ENCODE measurements at places on chromosomes 4 and X.

- no peak overlapping the region for H3K27ac ChIP-seq
- DNase-seq, result peak; percentile 16
- H3K27me3 ChIP-seq, result no peaks in the 10 kb centered on the region
- peaks cover 32% of the 10 kb centered on the region for H3K36me3 ChIP-seq
- no peak overlapping the region for H3K4me3 ChIP-seq
Measured at GRCh38 chrX:136028383-136028984, 43.2 kb downstream of the SLC9A6 start.

DNA sequence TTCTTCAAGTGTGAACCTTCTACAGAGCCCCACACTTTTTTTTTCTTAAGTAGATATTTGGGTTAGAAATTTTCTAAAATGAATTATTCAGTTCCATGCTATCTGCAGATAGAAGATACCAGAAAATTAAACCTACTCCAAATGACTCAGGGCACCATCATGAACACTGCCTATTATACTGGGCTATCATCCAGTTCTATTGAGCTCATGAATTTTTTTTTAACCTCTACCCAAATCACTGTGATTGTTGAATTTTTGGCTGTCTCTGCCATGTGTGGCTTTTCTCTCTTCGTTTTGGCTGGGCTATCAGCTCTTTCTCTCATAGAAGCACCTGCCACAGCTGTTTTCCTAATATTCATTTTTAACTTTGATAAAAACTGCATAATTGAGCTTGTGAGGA lies 31.0 kb upstream of the SLC34A2 start:
- H3K36me3 ChIP-seq, result no peaks in the 10 kb centered on the region
- H3K27ac ChIP-seq, result no peak overlapping the region
- DNase-seq, result no peak
- H3K27me3 ChIP-seq, result peaks cover 30% of the 10 kb centered on the region
- H3K4me3 ChIP-seq, result no peak overlapping the region
- H3K4me1 ChIP-seq, result no peaks in the 10 kb centered on the region

DNA sequence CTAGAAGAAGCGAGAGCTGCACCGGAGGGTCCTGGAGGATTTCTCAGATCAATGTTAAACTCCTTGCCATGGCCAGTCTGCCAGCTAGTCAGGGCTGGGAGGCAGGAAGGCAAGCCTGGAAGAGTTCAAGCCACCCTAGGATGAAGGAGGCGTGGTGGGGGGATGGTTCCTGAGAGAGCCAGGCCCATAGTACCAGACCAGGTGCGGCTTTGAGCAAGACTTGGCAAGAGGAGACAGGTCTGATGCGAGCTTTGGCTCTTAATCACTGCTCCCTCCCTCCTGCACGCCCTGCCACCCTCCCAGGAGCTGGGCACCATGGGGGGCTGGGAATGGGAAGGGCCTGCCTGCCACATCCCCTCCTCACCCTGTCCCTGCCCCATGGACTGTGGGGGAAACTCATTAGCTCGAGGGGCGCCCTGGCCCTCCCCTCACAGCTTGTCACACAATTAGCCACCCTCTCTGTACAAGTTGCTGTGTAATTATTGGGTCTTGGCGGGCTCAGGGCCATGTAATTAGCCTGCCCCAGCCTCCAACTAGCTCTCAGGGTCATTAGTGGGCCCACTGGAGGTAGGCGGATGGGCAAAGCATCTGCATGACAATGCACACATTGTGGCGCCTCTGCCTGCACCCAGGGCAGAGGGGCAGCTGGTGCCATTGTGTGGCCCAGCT lies 50.3 kb downstream of the EFNB1 start:
- no peaks in the 10 kb centered on the region for H3K36me3 ChIP-seq
- DNase-seq, result no peak
- H3K27ac ChIP-seq, result no peak overlapping the region
- no peaks in the 10 kb centered on the region for H3K4me1 ChIP-seq
- H3K4me3 ChIP-seq, result no peak overlapping the region

DNA sequence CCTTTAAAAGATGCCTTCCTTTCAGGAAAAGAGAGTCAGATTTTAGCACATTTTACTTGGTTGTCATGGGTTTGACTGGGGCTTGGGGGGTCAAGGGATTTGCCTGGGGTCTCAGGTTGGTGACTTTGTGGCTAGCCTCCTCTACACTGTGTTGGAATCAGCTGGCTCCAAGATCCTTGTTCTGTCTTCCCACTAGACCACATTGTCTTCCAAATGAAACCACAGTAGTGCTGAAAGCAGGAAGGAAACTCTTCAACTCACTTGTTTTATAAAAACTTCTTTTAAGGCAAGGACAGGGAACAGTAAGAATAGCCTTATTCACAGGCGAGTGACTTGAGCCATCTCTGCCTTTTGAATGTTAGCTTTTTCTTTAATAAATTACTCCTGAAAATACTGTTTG lies 37.0 kb upstream of the OTUD4 start:
- peaks cover 4% of the 10 kb centered on the region for H3K27me3 ChIP-seq
- no peak for DNase-seq
- H3K4me3 ChIP-seq, result no peak overlapping the region
- no peak overlapping the region for H3K27ac ChIP-seq
- no peaks in the 10 kb centered on the region for H3K36me3 ChIP-seq

DNA sequence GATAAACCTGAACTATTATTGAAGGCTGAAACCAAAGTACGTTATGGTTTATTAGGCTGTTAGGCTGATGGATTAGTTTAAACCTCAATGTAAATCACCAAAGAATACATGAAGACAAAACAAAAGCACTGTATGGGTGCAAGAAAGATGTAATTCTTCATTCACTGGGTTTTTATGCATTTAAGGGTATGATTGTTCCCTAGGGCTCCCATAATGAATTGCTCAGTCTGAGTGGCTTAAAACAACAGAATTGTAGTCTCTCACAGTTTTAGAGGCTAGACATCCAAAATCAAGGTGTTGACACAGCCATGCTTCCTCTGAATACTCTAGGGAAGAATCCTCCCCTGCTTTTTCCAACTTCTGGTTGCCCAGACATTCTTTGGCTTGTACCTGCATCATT lies 222.8 kb downstream of the TENM3 start:
- H3K4me3 ChIP-seq, result no peak overlapping the region
- no peaks in the 10 kb centered on the region for H3K36me3 ChIP-seq
- DNase-seq, result no peak
- H3K27ac ChIP-seq, result no peak overlapping the region

- no peak for DNase-seq
- H3K4me3 ChIP-seq, result no peak overlapping the region
- peaks cover 3% of the 10 kb centered on the region for H3K27me3 ChIP-seq
- no peak overlapping the region for H3K27ac ChIP-seq
- H3K4me1 ChIP-seq, result peaks cover 5% of the 10 kb centered on the region
- H3K36me3 ChIP-seq, result no peaks in the 10 kb centered on the region
Measured at GRCh38 chr4:56728512-56728911, 47.4 kb upstream of the HOPX start.

- no peaks in the 10 kb centered on the region for H3K27me3 ChIP-seq
- DNase-seq, result no peak
- no peaks in the 10 kb centered on the region for H3K4me1 ChIP-seq
Measured at GRCh38 chr4:152109531-152110509, 349.0 kb upstream of the GATB start.

- peaks cover 80% of the 10 kb centered on the region for H3K36me3 ChIP-seq
- no peak overlapping the region for H3K27ac ChIP-seq
- H3K4me1 ChIP-seq, result peaks cover 24% of the 10 kb centered on the region
- DNase-seq, result no peak
- H3K4me3 ChIP-seq, result no peak overlapping the region
- no peaks in the 10 kb centered on the region for H3K27me3 ChIP-seq
Measured at GRCh38 chr4:110181890-110182289, 16.5 kb downstream of the ELOVL6 start.

- no peak for DNase-seq
- H3K36me3 ChIP-seq, result no peaks in the 10 kb centered on the region
- no peaks in the 10 kb centered on the region for H3K4me1 ChIP-seq
Measured at GRCh38 chrX:103518571-103518970, 718 bp downstream of the RAB40A start.

- H3K36me3 ChIP-seq, result no peaks in the 10 kb centered on the region
- no peak overlapping the region for H3K4me3 ChIP-seq
- no peak overlapping the region for H3K27ac ChIP-seq
- no peaks in the 10 kb centered on the region for H3K27me3 ChIP-seq
- DNase-seq, result no peak
Measured at GRCh38 chrX:84363663-84364062, 138.6 kb downstream of the HDX start.

- no peaks in the 10 kb centered on the region for H3K27me3 ChIP-seq
- H3K4me1 ChIP-seq, result peaks cover 27% of the 10 kb centered on the region
Measured at GRCh38 chrX:118355225-118355920, 9.5 kb downstream of the WDR44 start.

DNA sequence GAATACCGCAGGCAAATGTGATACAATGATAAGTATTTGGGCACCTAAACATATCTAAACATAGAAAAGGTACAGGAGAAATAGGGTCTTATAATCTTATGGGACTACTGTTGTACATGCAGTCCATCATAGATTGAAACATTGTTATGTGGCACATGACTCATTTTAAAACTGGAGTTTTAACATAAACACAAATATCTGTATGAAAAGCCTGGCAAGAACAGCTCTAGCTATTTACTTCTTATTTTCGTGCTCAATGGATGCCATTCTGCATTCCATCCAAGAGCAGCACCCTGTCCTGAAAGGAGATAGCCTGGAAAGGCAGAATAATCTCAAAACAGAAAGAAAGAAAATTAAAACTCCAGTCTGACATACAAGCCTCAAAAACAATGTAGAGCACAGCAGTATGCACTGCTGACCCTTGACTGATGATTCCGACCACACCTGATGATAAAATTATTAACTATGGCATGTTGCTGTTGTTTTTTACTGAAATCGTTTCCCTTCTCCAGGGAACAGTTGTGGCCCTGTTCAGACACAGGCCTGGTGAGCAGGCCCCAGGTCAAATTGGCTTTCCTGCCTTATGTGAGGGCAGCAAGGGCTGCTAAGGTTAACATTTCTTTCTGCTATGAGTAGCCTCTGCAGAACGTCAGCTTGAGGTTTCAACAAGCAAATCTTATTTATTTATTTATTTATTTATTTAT lies 152.7 kb downstream of the APBB2 start:
- no peaks in the 10 kb centered on the region for H3K4me1 ChIP-seq
- no peaks in the 10 kb centered on the region for H3K27me3 ChIP-seq
- H3K27ac ChIP-seq, result no peak overlapping the region
- H3K36me3 ChIP-seq, result no peaks in the 10 kb centered on the region

GRCh38 chr4:151792530-151792929 lies 31.7 kb upstream of the GATB start:
- H3K27ac ChIP-seq, result no peak overlapping the region
- DNase-seq, result no peak
- H3K27me3 ChIP-seq, result no peaks in the 10 kb centered on the region
- H3K4me1 ChIP-seq, result no peaks in the 10 kb centered on the region

GRCh38 chr4:106369456-106370060 lies 980 bp upstream of the GIMD1 start:
- no peaks in the 10 kb centered on the region for H3K27me3 ChIP-seq
- DNase-seq, result peak; percentile 79
- H3K4me3 ChIP-seq, result no peak overlapping the region
- H3K4me1 ChIP-seq, result no peaks in the 10 kb centered on the region
- H3K36me3 ChIP-seq, result no peaks in the 10 kb centered on the region

GRCh38 chr4:15488136-15488535 lies 18.5 kb downstream of the CC2D2A start:
- no peaks in the 10 kb centered on the region for H3K27me3 ChIP-seq
- DNase-seq, result no peak
- H3K27ac ChIP-seq, result no peak overlapping the region
- H3K4me3 ChIP-seq, result no peak overlapping the region
- no peaks in the 10 kb centered on the region for H3K36me3 ChIP-seq
- peaks cover 2% of the 10 kb centered on the region for H3K4me1 ChIP-seq

GRCh38 chrX:7198499-7198898 lies 50.5 kb upstream of the PUDP start:
- H3K4me1 ChIP-seq, result no peaks in the 10 kb centered on the region
- no peaks in the 10 kb centered on the region for H3K27me3 ChIP-seq
- no peak overlapping the region for H3K27ac ChIP-seq
- H3K36me3 ChIP-seq, result no peaks in the 10 kb centered on the region
- H3K4me3 ChIP-seq, result no peak overlapping the region
- no peak for DNase-seq

Measured in K562 (cell line).